Pancreas (tissue), 10 donors: ENCODE measurements at places on chromosomes 6 and 20.
A peak's percentile ranks its signal among the peaks of the same experiment; 100 is the strongest.

DNA sequence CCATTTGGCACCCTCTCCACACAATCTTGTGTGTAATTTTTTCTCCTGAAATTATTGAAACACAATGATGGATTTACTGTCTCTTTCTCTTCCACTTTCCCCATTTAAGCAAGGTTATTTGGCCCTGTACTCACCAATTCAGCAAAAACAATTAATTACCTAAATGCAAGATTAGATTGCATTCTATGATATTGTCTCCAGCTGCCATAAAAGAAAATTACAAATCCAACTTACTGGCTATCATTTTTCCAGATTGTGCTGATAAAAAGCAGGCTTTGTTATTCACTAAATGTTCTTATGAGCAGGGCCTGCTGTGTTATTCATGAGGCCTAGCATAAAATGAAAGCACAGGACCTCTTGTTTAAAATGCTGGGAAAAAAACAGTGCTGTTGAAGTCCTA lies 95.8 kb upstream of the IRAK1BP1 start:
- DNase-seq, result no peak

- no peak for DNase-seq
Measured at GRCh38 chr6:131773284-131773950, 34.4 kb upstream of the ENPP1 start.

DNA sequence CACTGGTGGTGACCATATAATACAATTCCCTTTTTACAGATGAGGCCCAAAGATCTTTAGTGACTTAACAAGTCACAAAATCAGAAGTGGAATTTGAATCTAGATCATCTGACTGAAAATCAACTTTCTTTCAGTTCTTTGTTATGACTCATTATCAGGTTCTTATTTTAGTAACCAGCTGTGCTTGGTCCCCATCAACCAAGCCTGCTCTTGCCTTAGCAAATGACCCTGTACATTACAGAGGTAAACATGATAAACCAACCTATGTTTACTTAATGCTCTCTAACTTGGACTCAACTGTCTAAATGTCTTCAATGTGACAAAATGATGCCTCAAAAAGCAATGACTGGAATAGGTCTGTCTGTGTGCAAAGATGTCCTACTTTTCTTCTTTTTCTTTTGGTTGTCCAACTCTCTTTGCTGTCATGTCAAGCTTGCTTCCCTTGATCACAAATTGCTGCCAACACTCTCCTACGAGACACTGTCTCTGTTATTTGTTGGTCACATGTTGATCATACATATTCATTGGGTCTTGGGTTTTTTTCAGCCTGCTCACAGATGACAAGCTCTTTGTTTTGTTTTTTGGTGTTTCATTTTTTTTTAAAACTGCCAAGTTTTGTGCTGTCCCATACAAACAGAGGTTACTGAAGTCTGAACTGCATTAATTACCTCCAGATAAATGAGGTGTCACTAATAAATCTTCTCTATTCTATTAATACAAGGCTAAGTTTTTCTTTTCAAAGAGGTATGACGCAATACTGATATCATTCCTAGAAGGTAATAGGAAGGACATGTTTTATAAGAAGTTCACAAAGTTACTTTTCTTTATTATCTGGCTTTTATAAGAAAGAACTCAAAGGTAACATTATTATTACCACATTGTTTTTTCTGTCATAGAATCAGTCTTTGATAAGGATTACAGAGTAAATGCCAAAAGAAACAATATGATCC lies 62.2 kb upstream of the PLN start:
- DNase-seq, result no peak

GRCh38 chr20:47296950-47297349 lies 59.5 kb downstream of the ZMYND8 start:
- no peak for DNase-seq

- no peak for DNase-seq
Measured at GRCh38 chr6:138487102-138487604, 12.1 kb downstream of the NHSL1 start.

DNA sequence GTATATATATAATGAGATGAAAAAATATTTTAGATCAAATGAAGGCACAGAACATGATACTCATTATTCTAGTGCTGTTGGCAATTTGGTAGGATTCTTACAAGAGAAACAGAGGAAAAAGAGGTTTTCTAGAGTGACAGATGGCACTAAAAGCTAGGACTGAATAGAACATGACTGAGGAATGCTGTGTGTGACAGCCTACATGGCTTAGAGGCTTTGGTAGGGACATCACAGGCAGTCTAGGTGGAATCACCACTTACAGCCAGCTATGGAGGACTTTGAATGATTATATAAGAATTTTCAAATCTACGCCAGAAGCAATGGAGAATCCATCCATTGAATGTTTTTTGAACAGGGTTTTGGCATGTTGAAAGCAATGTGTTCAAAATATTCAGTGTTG lies 52.8 kb downstream of the TPD52L1 start:
- no peak for DNase-seq

GRCh38 chr6:33925936-33926335 lies 122.1 kb upstream of the MLN start:
- no peak for DNase-seq

DNA sequence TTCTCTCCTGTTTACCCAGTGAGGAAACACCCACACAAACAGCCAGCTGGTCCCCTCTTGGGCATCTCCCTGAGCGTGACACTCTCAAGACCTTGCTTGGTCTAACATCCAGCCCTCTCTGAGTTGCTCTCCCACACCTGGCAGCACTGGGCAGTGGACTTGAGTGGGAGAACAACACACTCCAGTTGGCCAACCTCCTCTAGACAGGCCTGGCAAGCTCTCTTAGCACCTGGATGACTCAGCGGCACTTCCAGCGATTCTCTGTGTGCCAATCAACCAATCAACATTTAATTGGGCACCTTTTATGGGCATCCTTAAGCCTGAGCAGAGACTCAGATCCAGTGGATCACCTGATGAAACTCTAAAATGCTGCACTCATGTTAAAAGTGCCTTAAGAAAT lies 76.6 kb upstream of the QKI start:
- no peak for DNase-seq

DNA sequence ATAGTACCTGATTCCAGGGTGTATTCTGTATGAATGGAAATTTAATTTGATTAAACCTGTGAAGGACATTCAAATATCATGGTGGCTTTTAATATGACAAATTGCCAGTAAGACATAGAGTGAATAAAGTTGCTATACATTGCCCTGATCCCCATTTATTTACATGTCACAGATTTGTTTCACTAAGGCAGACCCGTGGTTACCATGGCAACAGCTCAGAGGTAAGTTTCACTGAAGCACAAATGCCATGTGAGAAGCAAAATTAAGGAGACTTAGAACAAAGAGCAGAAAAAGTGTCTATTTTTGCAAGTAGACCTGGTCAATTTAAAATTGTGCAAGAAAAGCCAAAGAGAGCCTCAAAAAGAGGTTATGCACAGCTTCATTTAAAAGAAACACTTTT lies 63.7 kb downstream of the PXDC1 start:
- no peak for DNase-seq

DNA sequence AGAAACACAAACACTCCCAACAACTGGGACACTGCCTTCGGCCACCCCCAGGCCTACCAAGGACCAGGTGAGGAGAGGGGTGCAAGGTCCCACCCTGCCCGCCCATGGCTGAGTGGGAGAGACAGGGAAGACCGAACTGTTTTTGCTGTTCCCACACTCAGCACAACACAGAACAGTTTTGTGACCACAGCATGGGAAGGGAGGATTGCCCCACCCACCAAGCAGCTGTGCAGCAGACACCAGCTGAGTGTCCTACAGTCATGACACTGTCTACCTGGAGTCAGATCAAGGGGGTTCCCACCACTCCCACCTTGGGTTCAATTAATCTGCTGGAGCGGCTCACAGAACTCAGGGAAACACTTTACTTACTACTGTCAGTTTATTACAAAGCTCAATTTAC lies 73.9 kb downstream of the SNX9 start:
- no peak for DNase-seq

DNA sequence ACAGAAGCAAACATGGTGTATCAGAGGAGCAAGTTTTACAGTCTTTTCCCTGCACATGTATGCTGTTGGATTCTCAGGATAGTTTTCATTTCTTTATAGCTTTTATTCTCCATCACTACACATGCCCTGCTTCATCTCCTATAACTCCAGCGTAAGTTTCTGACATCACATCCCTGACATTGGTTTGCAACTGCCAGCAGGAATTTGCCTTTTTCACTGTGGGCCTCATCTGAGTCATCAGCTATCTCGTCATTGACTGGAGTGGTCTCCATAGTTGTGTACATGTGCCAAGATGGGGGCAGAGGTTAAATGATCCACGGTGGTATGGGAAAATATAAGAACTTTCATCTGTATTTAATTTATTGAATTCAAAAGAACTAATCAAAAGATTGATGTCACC lies 96.7 kb downstream of the SLX4IP start:
- DNase-seq, result no peak

DNA sequence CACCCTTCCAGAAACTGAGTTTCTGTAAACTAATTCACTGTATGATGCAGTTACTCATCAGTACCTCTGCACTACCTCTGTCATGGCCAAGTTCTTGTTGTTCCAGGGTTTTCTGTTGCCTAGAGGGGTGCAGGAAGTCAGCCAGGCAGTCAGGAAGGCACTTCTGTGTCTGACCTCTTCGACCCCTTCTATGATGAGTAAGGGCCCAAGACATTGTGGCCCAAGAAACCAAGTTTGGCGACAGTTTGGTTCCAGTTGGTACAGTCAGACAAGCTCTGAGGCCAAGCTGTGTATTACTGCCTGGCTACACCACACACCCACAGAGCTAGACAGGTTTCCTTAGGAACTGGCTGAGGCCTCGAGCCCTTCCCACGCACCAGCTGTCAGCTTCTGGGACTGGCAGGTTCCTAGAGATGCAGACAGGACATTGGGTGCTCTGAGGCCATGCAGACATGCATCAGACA lies 41.2 kb downstream of the TRAF3IP2 start:
- no peak for DNase-seq

DNA sequence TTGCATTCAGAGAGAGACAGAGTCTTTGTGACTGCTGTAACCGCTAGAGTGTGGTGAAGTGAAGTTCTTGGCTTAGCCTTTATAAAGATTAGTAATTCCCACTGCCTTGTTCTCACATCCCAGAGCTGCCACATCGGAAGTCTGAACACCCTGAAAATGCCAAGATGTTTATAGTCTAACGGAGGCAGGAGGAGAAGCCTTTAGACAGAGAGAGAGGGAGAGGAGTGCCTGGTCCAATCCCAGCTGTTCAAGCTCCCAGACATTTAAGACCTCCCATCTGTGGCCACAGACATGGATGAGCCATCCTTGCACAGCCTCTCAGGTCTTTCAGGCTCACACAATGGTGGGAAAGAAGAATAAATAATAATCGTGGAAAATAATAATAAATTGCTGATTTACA lies 1422.8 kb upstream of the EYS start:
- no peak for DNase-seq

DNA sequence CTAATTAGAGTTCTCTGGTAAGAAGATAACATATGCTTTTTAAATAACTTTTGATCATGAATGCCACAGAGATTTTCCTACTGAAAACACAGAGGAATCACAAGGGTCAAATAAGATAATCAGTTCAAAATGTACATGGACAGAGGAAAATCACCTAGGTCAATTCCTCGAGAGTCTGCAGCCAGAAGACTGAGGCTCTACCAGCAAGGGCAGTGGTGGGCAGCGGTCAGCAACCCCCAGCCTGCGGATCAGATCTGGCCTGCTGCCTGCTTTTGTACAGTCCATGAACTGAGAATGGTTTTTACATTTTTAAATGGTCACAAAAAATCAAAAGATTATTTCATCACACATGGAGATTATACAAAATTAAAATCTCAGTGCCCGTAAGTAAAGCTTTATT lies 79.0 kb downstream of the FYN start:
- no peak for DNase-seq

- no peak for DNase-seq
Measured at GRCh38 chr20:3276680-3277015, 37.7 kb upstream of the SLC4A11 start.

- DNase-seq, result no peak
Measured at GRCh38 chr6:41543087-41543486, 3.1 kb upstream of the FOXP4 start.

GRCh38 chr6:168097221-168097620 lies 18.2 kb upstream of the FRMD1 start:
- peak; percentile 75 for DNase-seq

- no peak for DNase-seq
Measured at GRCh38 chr6:105345506-105345905, 57.4 kb downstream of the PREP start.

GRCh38 chr20:1448081-1448620 lies 18.5 kb downstream of the NSFL1C start:
- no peak for DNase-seq

DNA sequence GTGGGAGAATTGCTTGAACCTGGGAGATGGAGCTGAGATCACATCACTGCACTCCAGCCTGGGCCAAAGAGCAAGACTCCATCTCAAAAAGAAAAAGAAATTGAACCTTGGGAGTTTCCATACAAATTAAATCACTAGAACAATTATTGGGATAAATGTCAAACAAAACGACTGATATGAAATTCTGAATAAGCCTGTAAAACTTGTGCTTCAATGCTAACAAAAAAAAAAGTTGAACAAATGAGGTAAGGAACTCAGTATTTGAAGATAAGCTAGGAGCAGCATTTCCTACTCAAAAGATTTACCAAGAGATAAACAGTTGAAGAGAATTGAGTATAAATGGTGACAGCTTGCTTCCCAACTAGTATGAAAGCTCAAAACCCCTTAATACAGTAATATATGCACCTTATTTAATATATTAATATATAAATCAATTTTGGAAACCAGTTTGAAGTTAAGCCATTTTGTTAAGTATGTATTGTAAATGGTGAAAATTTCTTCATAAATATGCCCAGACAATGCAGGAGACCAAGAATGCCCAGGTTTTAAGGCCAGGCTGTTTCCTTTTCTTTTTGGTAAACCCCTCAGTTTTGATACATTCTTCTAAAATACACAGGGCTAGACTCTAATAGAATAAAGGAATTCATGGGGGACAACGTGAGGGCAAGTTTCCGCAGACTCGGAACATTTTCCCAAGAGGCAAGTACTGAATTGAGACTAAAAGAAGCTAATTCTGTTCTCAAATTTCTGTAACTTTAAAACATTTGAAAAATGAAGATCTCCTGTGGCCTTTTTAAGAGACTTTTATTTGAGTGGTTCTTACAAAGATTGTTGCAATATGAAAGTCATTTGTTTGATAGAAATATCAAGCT lies 3.9 kb downstream of the ROMO1 start:
- no peak for DNase-seq

GRCh38 chr6:71280701-71281100 lies 7.9 kb upstream of the OGFRL1 start:
- DNase-seq, result no peak

DNA sequence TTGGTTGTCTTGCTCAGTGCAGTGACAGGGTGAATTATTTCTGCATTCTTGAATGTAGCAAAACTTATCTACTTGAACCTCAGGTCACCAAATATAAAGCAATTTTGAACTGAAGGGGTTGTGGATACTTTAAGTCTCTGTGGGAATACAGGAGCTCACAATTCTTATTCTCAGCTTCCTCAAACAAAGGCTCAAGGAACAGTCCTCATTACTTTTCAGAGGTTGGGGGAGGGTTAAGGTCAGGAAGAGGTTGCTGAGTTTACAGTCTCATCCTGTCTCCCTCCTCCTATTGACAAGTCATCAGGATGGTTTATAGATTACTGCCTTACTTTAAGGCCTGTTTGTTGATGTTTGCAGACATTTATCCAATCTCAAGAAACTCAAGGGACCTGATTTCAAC lies 143.6 kb upstream of the SPACA1 start:
- DNase-seq, result no peak
